ENCODE measurements at places on chromosomes 16 and 17.

- DNase-seq, result no peak
These were observed 542.0 kb downstream of the WWOX start for GRCh38 chr16:78641433-78641832.

DNA sequence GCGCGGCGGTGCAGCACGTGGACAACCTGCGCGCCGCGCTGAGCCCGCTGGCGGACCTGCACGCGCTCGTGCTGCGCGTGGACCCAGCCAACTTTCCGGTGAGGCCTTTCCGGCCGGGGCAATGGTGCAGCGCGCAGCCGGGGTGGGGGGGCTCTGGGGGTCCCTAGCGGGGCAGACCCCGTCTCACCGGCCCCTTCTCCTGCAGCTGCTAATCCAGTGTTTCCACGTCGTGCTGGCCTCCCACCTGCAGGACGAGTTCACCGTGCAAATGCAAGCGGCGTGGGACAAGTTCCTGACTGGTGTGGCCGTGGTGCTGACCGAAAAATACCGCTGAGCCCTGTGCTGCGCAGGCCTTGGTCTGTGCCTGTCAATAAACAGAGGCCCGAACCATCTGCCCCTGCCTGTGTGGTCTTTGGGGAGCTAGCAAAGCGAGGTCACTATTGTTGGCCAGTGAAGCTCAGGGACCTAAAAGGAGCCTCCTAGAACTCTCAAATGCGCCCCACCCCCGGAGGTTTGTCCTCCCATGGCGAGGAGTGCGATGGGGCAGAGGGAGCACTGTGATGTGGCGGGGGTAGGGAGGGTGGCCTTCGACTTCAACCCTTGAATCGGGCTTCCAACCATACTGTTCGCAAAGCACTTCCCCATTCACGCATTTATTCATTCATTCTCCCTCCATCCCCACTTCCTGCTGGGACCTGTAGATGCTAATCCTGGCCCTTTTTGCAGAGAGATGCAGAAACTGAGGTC is 770 bp downstream of the HBM start:
- no peak for DNase-seq

- DNase-seq, result no peak
These were observed 44.4 kb upstream of the ANKFN1 start for GRCh38 chr17:56108811-56109284.

GRCh38 chr17:67652433-67652832 is 65.3 kb upstream of the NOL11 start:
- DNase-seq, result no peak

- no peak for DNase-seq
These were observed 20.7 kb upstream of the MNT start for GRCh38 chr17:2421315-2422147.

DNA sequence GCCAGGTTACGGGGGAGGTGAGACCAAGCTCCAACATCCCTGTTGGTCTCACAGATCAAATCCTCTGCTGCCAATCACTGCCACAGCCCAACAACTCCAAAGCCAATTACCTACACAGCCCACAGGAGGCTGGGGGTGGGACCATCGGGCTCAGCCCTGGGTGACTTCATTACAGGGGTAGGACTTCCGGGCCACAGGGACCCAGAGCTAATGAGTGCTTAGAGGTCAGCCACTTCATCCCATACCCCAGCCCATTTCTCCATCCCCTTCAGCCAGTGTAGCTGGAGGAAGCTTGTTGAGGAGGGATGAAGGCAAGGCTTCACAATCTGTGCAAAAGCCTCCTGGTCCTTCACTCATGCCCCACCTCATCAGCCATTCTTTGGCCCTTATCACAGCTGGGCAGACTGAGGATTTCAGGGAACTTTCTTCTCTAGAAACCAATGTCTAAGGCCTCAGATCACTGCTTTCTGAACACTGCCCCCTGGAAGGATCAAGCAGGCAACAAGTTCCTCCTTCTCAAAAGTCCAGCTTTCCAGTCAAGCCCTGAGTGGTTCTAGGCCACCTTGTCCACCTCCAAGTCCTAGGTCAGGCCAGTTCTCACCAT is 5.8 kb downstream of the FOXN1 start:
- DNase-seq, result no peak

DNA sequence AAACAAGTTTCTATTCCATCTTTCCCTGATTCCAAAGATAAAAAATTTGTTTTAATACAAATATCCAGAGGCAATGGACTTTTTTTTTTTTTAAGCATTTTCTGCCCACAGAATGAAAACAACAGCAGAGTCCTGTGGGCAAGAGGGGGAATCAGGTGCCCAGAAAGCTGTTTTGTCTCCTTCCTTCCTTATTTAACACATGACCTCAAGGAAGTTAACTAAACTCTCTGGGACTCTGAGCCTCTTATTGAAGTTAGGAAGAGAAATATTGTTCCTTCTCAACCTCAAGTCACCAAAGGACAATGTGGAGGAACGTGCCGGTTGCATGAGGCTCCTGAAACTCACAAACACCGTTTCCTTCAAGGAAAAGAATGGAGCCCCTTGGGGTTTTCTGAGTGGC is 34.9 kb downstream of the LITAF start:
- no peak for DNase-seq

DNA sequence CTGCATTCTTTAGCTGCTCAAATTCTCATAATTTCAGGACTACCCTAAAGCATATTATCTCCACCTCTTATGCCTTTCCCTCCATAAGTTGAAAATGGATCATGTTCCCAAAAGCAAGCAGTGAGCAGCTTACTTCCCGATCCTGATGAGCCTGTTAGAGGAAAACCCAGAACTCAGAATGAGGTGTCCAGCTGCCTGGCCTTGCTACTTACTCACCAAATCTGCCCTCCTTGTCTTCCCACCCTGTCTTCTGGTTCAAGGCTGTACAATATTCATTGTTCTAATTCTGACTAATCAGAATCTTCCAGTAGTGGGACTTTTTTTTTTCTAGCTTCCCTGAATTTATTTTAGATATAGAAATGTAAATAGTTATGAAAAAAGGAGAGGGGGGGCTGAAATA is 10.8 kb downstream of the LYRM1 start:
- no peak for DNase-seq

DNA sequence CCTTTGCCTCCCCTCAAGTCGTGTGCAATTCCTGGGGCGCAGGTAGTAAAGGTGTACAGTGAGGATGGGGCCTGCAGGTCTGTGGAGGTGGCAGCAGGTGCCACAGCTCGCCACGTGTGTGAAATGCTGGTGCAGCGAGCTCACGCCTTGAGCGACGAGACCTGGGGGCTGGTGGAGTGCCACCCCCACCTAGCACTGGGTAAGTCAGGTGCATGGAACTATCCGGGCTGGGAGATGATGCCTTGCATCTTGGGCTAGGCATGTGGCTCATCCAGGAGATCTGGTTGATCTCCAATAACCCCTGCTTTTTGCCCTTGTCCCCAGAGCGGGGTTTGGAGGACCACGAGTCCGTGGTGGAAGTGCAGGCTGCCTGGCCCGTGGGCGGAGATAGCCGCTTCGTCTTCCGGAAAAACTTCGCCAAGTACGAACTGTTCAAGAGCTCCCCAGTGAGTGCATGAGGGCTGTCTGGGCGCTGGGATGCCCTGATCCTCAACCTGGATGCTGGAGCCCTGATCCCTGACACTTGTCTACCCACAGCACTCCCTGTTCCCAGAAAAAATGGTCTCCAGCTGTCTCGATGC is 5.2 kb downstream of the GRB7 start:
- DNase-seq, result no peak

DNA sequence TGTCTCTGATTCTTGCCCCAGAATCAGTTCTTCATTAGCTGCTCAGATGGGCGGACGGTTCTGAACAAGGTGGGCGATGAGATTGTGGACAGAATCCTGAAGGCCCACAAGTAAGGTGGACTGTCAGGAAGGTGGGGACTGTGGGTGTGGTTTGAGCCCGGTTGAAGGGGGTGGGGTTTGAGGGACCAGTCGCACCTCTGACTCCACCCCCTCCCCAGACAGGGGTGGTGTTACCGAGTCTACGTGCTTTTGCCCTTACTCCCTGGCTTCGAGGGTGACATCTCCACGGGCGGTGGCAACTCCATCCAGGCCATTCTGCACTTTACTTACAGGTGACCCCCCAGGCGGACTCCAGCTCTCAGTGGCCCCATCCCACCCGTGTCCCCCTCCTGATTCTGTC is 11.3 kb downstream of the PLD2 start:
- no peak for DNase-seq

DNA sequence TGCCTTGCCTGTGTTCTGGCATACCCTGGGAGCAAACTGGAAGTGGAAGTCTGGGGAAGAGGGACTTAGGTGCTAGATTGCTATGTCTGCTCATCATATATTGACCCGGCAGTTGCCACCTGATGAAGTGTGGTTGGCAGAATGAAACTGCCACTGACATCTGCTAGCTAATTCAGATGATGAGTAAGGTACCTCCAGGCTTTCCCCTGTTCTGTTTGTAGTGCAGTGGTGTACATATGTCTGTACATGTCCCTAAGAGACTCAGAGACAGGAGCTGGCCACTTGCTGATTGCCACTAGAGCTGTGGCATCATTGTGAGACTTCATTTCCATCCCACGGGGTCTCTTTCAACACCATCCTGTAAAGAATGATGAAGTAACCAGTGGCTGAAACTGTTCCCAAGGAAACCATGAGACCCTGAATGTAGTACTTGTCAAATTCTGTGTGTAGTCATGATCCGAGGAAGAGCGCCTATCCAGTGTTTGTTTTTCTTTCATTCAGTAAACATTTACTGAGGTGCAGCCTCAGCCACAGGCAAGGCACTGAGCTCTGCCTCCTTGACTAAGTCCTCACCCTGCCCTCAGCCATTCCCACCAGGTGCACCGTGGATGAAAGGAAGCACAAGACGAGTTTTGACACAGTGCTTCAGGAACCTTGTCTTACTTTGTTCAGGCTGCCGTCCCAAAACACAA is 13.2 kb downstream of the CLUAP1 start:
- no peak for DNase-seq

DNA sequence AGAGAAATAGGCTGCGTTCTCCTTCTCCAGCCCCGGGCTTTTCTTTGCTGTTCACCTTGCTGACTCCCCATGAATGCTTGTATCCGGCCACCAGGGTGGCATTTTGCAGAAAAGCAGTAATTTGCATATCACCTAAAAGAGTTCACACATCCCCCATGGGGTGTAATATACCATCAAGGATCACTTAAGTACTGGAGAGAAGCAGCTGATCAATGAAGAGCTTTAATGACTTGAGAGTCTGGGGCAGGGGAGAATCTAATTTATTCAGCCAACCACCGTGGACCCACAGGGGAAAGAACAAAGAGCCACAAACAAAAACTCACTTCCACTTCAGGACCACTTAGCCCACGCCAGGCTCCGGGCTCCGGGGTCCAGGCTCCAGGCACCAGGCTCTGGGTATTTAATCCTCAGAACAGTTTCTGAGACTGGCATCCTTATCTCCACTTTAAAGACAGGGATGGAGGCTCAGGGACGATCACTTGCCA is 33.9 kb upstream of the SEC14L1 start:
- DNase-seq, result no peak

- no peak for DNase-seq
These were observed 573 bp upstream of the GNAO1 start for GRCh38 chr16:56190677-56191155.

- no peak for DNase-seq
These were observed 2.8 kb downstream of the HAPSTR1 start for GRCh38 chr16:9094011-9094846.

- peak; percentile 11 for DNase-seq
These were observed 250.8 kb upstream of the RPL38 start for GRCh38 chr17:73952480-73953205.

- DNase-seq, result no peak
These were observed 3.2 kb downstream of the FAHD1 start for GRCh38 chr16:1830213-1830612.

GRCh38 chr17:43389046-43389947 is 9.5 kb upstream of the ARL4D start:
- DNase-seq, result peak; percentile 85

DNA sequence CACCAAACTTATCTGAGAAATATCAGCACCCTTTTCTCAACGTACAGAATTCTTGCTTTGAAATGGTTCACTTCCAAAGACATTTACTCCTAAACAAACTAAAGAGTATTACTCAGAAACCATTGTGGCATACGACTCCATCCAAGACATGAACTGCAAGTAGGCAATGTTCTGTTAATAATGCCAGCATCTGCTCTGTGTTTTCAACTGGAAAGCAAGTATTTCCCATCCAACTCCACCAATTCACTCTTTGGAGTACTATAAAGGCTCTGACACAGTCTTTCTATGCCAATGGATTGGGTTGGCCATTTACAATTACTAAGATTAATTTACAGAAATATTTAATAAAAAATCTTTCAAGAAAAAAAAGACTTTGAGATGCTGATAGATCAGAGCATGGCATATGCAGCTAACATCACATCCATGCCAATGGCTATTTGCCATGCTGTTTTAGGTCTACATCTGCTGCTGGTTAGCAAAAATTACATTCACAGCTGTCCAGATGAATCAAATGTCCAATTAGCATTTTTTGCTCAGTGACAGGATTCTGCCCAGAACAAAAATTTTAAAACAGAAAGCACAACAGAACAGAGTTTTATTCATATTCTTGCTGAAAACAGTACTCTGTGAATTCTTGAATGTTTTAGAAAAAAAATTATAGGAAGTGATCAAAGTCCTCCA is 65.9 kb upstream of the HLF start:
- no peak for DNase-seq

- DNase-seq, result no peak
These were observed 628.1 kb downstream of the WWOX start for GRCh38 chr16:78727536-78727935.

DNA sequence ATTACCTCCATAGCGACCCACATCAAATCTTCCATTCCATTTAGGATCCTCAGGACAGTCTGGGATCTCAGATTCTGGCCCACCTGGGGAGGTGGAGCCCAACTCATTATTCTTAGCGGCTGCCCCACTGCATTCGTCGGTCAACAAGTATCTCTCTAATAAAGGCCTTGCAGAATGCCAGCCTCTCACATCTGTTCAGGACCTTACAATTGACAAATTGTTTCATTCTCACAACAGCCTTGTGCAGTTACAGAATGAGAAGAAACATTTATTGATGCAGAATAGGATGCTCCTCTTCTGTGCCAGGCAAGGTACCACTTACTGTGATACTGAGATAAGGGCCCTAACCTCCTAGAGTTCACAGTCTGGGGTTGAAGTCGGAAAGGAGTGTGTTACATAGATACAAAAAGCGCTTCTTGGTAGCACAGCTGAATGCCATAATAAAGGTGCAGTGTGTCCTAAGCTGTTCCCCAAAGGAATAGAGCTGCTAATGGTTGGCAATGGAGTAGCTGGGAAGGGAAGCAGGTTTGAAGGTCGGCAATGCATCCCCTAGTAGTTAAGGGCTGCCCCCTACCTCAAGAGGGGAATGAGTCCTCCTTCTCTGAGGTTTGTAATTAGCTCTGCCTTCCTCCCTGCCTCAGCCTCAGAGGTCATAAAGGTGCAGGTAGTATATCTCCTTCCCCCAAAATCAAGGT is 2.3 kb upstream of the MPP2 start:
- DNase-seq, result no peak
